ENCODE measurements at places on chromosomes 7 and 10. TPM values are rescaled to one million over a fixed set of nuclear protein-coding genes. Genes with fewer than 3 reads are reported as not detected.

GRCh38 chr10:97542169-97543024 is 30.2 kb upstream of the ANKRD2 start:
- DNase-seq, result peak; percentile 86

DNA sequence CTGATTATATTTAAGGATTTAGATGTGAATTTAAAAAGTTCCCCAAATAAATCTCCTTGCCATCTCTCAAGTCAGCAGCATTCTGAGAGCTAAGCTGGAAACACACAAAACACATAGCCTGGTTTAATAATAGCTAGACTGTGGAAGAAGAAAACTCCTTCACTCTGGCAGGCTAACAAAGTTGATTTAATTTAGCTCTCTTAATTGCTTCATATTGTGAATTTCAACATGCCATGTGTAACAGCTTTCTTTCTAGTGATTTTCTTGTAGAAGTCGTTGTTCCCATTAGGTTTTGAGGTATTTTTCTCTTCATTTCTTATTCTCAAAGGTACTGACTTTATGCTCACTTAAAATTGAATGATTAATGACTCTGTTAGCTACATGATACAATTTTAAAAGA is 216.8 kb upstream of the AKR1E2 start:
- DNase-seq, result no peak

The BAIAP2L1 gene
- 48.0 TPM for total RNA-seq

DNA sequence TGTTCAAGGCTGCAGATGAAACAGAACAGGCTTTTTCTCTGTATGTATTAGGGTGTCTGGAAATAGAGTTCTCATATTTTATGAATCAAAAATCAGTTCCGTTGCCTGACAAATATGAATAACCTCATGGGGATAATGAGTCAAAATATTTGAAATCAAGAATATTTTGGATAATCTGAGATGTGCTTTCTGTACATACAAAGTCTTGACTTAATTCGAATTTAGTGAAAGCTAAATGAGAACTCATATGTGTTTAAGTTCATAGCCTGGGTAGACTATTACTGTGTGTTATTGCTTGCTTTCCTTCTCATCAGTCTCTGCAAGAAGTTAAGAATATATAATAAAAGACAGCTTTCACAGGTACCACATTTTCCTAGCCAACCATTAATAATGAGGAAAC is 689.0 kb downstream of the REEP3 start:
- DNase-seq, result no peak

The ITIH5 gene
- total RNA-seq, result not detected

DNA sequence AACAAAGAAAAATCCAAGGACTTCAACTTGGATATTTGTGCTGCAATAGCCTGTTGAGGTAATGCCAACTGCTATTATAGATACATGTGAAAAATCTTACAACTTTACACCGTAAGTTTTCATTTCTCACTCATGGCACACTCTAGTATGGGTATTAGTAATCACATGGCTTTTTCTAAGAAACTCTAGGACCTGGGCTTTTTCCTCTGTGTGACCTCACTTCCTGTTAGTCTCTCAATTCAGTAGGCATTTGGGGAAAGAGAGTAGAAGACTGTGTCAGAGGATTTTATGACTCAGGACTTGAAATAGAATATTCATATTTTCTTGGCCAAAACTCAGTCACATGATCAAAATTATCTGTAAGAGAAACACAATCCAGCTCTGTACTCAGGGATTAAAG is 1049.9 kb downstream of the REEP3 start:
- DNase-seq, result no peak

DNA sequence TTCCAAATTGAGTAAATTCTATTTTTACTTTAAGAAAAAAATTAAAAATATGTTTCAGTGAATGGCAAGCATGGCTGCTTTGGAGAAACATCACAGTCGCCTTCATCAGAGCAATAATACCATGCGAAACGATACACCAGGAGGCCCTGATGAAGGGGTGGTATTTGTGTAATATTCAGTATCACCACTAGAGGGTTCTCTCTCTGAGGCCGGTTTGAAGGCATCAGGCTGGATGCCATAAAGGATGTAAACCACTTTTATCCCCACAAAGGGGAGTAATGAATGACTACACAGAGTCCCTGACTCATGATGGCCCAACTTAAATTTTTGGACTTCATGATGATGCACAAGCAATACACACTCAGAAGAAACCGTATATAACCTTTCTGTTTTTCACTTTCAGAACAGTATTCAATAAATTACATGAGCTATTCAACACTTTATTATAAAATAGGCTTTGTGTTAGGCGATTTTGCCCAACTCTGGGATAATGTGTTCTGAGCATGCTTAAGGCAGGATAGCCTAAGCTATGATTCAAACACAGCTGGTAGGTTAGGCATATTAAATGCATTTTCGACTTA is 95.5 kb downstream of the PPP1R17 start:
- DNase-seq, result peak; percentile 80

- DNase-seq, result no peak
These were observed 231.8 kb upstream of the FOXP2 start for GRCh38 chr7:114182837-114183236.

- DNase-seq, result no peak
These were observed 86.7 kb upstream of the DUSP5 start for GRCh38 chr10:110411047-110411410.

The PLPP4 gene
- total RNA-seq, result not detected

DNA sequence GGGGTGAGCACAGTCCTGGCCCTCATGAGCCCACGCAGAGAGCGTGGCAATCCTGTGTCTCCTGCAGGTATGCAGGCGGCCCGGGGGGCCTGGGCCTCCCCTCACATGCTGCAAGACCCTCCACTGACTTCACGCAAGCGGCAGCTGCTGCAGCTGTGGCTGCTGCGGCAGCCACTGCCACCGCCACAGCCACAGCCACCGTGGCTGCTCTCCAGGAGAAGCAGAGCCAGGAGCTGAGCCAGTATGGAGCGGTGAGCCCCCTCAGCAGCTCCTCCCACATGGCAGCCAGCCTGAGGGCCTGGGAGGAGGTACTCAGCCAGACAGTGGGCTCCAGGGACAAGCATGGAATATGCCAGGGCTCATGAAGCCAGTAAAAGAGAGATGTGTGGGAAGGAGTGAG is 8.7 kb downstream of the ZMIZ2 start:
- no peak for DNase-seq

DNA sequence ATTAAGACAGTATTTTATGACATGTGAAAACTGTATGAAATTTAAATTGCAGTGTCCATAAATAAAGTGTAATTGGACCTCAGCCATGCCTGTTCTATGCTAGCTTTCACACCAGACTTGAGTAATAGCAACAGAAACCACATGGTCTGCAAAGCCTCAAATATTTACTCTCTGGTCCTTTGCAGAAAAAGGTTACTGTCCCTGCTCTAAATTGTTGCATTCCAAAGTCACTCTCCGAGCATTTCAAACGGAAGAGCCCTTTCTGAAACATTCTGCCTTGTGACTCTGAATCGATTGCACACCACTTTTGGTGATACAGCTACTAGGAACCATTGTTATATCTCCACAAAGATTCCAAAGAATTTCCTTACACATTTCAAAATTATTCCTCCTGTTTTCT is 81.0 kb upstream of the STK17A start:
- DNase-seq, result no peak

DNA sequence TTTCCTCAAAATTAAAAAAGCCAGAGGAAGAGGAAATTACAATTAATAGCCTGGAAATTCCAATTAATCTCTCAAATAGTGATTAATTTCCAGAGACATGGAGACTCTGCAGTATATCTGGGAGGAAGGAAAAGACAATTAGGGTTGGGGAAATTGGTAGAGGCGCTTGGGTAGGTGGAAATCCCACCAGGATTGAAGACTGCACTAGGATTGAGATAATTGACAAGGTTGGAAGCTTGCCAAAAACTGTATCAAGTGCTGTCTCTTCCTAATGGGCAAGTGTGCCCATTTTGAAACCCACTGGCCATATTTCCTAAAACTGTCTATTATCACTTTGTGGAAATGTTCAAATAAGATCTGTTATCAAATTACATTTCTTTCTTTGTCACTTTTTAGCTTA is 21.6 kb downstream of the CHN2 start:
- DNase-seq, result no peak

GRCh38 chr7:11843113-11843765 is 11.2 kb upstream of the THSD7A start:
- DNase-seq, result no peak

The FANK1 gene
- total RNA-seq, result 4.0 TPM

The EPHB6 gene
- 45.9 TPM for total RNA-seq

GRCh38 chr7:34406848-34407530 is 251.0 kb upstream of the NPSR1 start:
- DNase-seq, result no peak

- no peak for DNase-seq
These were observed 82.9 kb upstream of the AFAP1L2 start for GRCh38 chr10:114486938-114487814.

GRCh38 chr10:51718804-51719291 is 19.5 kb upstream of the CSTF2T start:
- no peak for DNase-seq

DNA sequence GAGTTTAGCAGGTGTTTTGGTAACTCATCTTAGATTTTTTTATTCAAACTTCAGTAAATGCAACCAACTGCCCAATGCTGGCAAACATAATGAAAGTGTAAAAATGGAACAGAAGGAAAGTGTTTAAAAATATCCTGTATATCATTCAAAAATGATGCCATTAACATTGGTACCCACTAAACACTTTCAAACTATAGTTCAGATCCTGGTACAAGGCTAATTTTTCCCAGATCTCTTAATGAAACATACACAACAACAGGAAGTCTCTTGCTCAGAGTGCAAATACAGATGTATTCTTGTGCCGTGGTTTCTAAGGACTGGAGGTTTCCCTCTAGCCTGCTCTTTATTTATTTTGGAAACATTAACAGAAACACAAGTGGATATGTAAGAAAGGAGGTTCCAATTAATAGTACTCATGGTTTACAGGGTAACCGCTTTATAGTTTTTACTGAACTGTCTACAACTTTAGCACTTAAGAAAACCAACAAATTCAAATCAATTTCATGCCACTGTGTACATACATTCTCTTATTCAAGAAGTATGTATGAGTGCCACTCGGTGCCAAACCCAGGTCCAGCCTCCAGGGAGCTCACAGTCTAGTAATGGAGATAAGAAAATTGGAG is 176.0 kb upstream of the AKR1E2 start:
- DNase-seq, result peak; percentile 44

DNA sequence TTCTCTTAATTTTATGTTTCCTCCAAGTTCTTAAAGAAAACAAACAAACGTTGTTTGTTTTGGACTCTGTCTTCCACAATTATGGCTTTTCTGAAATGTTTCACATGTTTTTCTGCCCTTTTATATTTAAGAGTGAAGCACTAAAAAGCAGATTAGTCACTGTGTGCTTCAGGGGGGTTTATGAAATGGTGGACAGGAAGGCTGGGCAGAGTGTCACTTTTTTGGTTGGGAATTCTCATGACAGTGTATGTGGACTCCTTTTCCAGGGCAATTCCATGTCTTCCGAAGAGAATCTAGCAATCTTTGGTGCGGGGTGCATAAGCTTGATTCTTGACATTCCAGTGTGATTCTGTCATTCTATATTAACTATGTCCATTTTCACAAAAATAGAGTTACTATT is 669.4 kb downstream of the PARD3 start:
- DNase-seq, result no peak

DNA sequence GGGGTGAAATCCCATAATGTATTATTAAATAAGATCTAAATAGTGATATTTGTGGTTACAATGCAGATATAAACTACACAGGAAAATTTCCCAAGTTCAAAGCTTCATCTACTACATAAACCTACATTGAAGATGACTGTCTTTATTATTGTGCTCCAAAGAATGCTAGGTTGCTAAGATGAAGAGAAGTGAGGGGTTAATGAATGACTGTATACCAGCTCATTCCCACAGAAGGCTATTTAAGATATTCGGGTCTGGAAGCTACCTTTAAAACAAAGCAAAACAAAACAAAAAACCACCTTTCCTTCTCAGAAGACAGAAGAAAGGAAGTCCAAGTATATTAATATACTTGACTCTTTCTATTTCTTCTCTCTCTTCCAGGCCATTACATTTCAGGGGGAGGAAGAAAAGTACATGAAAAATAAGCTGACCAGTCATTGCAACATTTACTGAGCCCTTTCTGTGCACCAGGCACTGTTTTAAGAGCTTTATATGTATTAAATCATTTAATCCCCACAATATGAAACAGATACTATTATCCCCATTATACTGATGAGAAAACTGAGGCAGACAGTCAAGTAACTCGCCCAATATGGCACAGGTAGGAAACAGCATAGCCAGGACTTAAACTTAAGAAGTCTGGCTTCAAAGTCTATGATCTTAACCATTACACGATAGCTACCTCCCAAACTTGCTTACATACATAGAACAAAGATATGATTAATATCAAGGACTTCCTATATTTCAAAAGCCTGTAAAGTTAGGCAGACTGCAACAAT is 48.1 kb downstream of the TNPO3 start:
- no peak for DNase-seq
